Activated CD4-positive, alpha-beta T cell treated with anti-CD3 and anti-CD28 coated beads, Interleukin-2, amount 10 ng/mL, durations not matched to agents 7 days and 5 days (primary cell): ENCODE measurements at places on chromosomes 3 and 15. TPM values are rescaled to one million over a fixed set of nuclear protein-coding genes. Genes with fewer than 3 reads are reported as not detected.

Gene OXSM
- 9.2 TPM for total RNA-seq

DNA sequence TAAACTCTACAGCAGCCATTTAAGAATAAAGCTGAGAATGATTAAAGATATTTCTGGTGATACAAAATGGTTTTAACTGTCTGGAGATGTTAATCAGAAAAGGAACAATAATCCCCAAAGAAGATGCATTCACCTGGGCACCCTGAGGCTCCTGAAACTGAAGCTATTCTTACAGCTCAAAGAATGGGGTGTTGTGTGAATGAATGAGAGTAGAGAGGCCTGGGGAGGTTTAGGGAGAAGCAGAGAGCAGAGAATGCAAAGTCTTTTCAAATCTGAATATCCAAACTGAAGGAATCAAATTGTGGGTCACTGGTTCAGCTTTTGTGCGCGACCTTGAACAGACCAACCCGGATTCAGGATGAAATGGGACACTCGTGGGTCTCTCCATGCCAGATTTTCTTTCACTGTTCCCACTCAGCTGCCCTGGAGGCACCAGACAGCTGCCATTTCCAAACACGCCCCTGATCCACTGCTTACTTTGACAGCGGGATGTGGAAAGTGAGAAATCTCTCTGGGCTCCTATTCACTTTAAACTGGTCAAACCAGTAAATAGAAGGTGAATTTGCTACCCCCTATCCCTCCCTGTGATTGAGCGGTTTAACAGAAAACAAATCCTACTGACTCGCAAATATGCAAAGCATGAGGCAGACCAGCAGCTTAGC, 485.5 kb upstream of the THBS1 start:
- H3K36me3 ChIP-seq = no peaks in the 10 kb centered on the region
- no peak overlapping the region for H3K27ac ChIP-seq
- DNase-seq = no peak
- peaks cover 18% of the 10 kb centered on the region for H3K27me3 ChIP-seq

GRCh38 chr15:72315706-72316370, 4.1 kb downstream of the CELF6 start:
- H3K36me3 ChIP-seq = peaks cover 6% of the 10 kb centered on the region
- peaks cover 19% of the 10 kb centered on the region for H3K27me3 ChIP-seq
- H3K4me1 ChIP-seq = peaks cover 19% of the 10 kb centered on the region
- no peak for DNase-seq
- H3K4me3 ChIP-seq = no peak overlapping the region

DNA sequence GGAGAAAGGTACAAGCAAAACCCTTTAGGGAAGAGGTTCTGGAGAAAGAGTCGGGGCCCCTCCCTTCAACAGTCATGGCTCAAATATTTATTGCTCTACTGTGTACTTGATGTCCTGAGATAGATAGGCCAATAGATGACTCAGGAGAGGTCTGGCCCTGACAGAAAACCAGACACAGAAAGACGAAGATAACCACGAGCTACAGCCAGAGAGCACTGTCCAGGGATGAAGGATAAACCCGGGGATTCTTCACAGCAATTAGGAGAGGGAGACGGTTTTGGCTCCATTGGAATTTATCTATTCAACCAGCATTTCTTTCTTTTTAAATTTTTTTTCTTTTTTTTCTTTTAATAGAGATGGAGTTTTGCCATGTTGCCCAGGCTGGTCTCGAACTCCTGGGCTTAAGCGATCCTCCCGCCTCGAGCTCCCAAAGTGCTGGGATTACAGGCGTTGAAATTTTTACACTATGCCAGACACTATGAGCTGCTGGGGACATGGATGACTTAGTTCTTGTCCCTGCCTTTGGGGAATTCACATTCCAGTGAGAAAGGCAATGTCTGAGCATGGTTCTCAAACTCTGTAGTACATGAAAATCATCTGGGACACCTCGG, 4.6 kb upstream of the CIDEC start:
- H3K36me3 ChIP-seq = no peaks in the 10 kb centered on the region
- DNase-seq = no peak
- peaks cover 2% of the 10 kb centered on the region for H3K27me3 ChIP-seq

- DNase-seq = no peak
- no peak overlapping the region for H3K4me3 ChIP-seq
- H3K36me3 ChIP-seq = no peaks in the 10 kb centered on the region
- no peak overlapping the region for H3K27ac ChIP-seq
These were observed 381.8 kb upstream of the THBS1 start for GRCh38 chr15:39199076-39199475.

GRCh38 chr3:46666453-46666845, 27.0 kb downstream of the ALS2CL start:
- no peak overlapping the region for H3K27ac ChIP-seq
- H3K4me1 ChIP-seq = no peaks in the 10 kb centered on the region
- H3K4me3 ChIP-seq = no peak overlapping the region
- peaks cover 7% of the 10 kb centered on the region for H3K27me3 ChIP-seq
- no peaks in the 10 kb centered on the region for H3K36me3 ChIP-seq

DNA sequence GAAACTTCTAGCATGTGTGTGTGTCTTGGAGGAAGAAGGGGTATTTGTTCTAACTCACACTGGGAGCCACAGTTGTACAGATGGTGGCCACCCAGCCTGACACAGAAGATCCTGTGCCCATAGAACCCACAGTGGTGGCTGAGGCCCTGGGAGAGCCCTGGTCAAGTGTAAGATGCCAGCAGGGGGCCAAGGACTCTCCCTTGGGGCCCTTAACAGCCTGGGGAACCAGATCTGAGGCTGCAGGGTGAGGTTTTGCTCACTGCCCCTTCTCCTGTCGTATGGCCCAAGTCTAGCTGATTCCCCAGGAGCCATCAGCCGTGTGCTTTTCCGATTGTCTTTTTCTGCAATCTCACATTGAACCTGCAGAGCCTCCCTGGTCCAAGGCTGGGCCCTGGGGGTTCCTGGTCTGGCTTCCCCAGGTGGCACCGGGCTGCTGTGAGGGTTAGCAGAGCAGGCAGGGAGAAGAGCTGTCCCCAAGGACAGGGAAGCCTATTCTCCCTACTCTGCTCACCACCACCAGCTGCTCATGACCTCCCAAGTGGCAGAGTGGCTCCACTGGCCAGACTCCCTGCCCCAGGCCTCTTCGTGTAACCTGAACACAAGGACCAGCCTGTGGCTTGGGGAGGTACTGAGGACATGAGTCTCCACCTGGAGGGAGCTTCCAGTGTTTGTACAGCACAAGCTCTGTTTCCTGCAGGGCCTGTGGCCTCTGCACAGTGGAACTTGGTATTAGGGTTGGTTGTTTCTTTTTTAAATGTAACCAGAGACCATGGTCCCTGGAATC, 51.9 kb downstream of the CA12 start:
- no peak overlapping the region for H3K4me3 ChIP-seq
- H3K27ac ChIP-seq = no peak overlapping the region
- no peaks in the 10 kb centered on the region for H3K27me3 ChIP-seq
- no peaks in the 10 kb centered on the region for H3K36me3 ChIP-seq
- no peak for DNase-seq

DNA sequence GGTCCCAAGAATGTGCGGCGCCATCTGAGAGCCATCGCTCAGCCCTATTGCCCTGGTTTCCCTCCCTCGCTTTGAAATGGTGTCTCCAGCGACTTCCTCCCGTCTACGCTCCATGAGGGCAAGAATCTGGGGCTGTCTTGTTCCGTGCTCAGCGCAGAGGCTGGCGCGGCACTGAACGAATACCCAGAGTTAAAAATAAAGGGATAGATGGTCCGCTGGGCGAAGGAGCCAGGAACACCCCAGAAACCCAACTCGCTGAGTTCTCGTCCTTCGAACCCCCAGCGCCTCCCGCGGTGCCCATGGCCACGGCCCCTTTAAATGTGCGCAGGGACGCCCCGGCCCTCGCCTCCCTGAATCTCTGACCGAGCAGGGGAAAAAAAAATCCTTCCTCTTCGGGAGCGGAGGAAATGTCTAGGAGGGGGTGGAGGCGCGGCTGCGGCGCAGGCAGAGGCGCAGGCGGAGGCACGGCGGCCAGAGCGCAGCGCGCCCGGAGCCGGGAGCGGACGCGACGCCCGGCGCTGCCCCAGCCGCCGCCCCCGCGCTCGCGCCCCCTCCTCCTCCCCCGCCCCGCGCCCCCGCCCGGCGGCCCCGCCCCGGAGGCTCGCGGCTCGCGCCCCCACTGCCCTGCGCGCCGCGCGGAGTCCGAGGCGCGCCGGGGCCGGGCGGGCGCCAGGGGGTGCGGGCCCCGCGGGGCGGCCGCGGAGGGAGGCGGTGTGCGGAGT, 8.5 kb upstream of the FGD5 start:
- H3K27ac ChIP-seq = no peak overlapping the region
- peaks cover 86% of the 10 kb centered on the region for H3K27me3 ChIP-seq
- no peaks in the 10 kb centered on the region for H3K36me3 ChIP-seq
- peaks cover 15% of the 10 kb centered on the region for H3K4me1 ChIP-seq

DNA sequence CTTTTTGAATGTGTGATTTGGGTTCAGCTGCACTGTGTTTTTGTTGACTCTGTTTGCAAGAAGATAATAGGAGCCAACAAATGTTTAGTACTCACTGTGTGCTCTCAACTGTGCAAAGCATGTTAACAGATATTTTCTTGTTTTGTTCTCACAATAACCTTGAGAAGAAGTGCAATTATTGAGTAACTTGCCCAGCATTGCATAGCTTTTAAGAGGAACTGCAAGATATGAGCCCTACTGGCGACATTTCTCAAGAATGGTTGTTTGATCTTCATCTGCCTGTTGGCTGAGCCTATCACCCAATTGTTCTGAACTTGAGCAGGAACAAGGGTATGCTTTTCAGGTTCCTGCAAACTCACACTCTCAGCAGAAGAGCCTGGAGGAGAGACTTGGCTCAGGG, 43.4 kb upstream of the AGBL1 start:
- no peak overlapping the region for H3K27ac ChIP-seq
- no peaks in the 10 kb centered on the region for H3K36me3 ChIP-seq
- H3K4me1 ChIP-seq = no peaks in the 10 kb centered on the region
- H3K27me3 ChIP-seq = peaks cover 3% of the 10 kb centered on the region
- no peak overlapping the region for H3K4me3 ChIP-seq
- DNase-seq = no peak
